ENCODE measurements at places on chromosomes 1 and 21. TPM values are rescaled to one million over a fixed set of nuclear protein-coding genes. Genes with fewer than 3 reads are reported as not detected.

GRCh38 chr1:8525558-8526275 lies 207.8 kb downstream of the SLC45A1 start:
- peaks cover 4% of the 10 kb centered on the region for H3K27me3 ChIP-seq
- no peak overlapping the region for H3K4me3 ChIP-seq
- peaks cover 29% of the 10 kb centered on the region for H3K4me1 ChIP-seq
- no peak overlapping the region for H3K27ac ChIP-seq

SYTL1 gene
- 1.3 TPM for total RNA-seq

STUM gene
- 0.08 TPM for total RNA-seq

DNA sequence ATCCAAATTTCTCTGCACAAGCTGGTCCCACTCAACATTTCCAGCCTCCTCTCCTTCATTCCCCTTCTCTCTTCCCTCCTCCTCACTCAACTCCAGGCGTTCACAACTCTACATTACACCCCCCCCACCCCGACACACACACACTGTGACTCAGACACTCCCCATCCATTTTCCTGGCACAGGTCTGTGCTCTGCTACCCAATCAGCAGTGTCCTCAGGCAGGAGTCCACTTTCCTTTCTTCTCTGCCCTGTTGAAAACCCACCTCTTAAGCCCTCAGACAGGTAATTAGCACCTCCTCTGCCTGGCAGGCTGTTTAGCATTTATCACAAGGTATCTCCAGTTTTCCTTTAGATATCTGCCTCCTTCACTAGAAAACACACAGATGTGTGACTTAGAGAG lies 8.8 kb upstream of the LMX1A start:
- no peaks in the 10 kb centered on the region for H3K4me1 ChIP-seq
- no peak for DNase-seq
- H3K27ac ChIP-seq = no peak overlapping the region
- H3K36me3 ChIP-seq = no peaks in the 10 kb centered on the region
- H3K4me3 ChIP-seq = no peak overlapping the region
- H3K27me3 ChIP-seq = peaks cover 6% of the 10 kb centered on the region

Measured in endothelial cell (in vitro differentiated cells).